ENCODE measurements at places on chromosomes 16 and 17. TPM values are rescaled to one million over a fixed set of nuclear protein-coding genes. Genes with fewer than 3 reads are reported as not detected.

SDK2 gene
- under 0.01 TPM for total RNA-seq

IL17C gene
- total RNA-seq = not detected

QPRT gene
- 2.9 TPM for total RNA-seq

COASY gene
- 7.9 TPM for total RNA-seq

SYNGR3 gene
- total RNA-seq = 0.66 TPM

CCL16 gene
- total RNA-seq = not detected

C1QTNF1 gene
- 208 TPM for total RNA-seq

MMP25 gene
- not detected for total RNA-seq

NPW gene
- 0.06 TPM for total RNA-seq

GLP2R gene
- total RNA-seq = not detected

KRTAP2-2 gene
- not detected for total RNA-seq

NPB gene
- 0.37 TPM for total RNA-seq

TEX2 gene
- total RNA-seq = 32.9 TPM

AURKB gene
- total RNA-seq = 9.6 TPM

ZFPM1 gene
- 1.7 TPM for total RNA-seq

CHD9NB gene
- 0.66 TPM for total RNA-seq

TNFRSF17 gene
- total RNA-seq = not detected

All from aortic smooth muscle cell (primary cell).